ENCODE measurements at places on chromosomes 1 and 21.

- no peak for DNase-seq
Observed at GRCh38 chr1:82366689-82367088, 566.0 kb downstream of the ADGRL2 start.

GRCh38 chr1:33624991-33625870 is 152.8 kb downstream of the ZSCAN20 start:
- DNase-seq = no peak

DNA sequence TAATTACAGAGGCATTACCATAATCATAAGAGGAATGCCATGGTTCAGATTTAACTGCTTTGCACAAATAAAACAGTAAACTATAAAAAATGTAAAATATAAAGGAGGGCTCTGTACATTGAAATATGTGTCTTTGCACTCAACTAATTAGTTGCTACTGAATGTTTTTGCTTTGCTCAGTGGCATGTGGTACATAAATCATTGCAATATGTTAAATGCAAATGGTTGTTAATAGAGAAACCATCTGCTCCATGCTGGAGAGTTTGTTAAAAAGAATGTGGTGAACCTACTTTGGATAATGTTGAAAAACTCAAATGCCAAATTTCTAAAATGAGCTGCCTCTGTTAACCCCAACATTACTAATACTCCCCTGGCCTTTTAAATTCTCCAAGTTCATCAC is 201.5 kb downstream of the NTNG1 start:
- DNase-seq = no peak

GRCh38 chr1:207873055-207873890 is 37.7 kb downstream of the CD34 start:
- DNase-seq = no peak

GRCh38 chr1:4853904-4854303 is 199.5 kb downstream of the AJAP1 start:
- peak; percentile 78 for DNase-seq

- DNase-seq = peak; percentile 51
Observed at GRCh38 chr1:7218210-7218832, 433.1 kb downstream of the CAMTA1 start.

DNA sequence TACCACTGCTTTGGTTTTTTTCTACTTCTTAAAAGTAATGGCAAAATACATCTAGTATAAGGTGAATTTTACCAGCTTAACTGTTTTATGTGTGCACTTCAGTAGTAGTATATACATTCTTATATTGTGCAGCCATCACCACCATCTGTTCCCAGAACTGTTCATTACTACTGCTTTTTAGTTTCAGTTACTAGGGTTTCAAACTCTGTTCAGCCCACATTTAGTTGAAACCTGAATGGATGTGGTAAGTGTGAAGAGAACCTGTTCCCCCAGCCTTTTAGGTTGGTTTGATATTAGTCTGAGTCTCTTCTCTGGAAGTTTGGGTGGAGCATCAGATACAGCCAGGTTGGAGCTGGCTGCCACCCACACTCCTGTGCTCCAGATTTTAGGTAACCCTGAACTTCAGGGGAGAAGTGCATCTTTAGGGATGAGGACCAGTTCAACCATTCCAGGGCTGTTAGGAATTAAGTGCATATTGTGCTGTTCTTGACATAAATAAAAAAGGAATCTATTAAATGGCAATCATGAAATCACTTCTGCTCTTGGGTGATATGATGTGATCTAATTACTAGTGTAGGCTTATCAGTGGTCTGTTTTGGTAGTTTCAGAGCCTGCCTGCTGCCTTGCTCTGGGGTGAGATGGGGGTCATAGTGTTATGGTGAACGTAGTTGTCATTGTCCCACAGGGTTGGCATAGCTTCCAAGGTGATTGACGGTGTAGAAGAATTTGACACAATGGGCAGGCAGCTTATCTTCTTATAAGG is 32.1 kb downstream of the URB2 start:
- no peak for DNase-seq

GRCh38 chr1:173255214-173255813 is 48.2 kb upstream of the TNFSF4 start:
- no peak for DNase-seq

DNA sequence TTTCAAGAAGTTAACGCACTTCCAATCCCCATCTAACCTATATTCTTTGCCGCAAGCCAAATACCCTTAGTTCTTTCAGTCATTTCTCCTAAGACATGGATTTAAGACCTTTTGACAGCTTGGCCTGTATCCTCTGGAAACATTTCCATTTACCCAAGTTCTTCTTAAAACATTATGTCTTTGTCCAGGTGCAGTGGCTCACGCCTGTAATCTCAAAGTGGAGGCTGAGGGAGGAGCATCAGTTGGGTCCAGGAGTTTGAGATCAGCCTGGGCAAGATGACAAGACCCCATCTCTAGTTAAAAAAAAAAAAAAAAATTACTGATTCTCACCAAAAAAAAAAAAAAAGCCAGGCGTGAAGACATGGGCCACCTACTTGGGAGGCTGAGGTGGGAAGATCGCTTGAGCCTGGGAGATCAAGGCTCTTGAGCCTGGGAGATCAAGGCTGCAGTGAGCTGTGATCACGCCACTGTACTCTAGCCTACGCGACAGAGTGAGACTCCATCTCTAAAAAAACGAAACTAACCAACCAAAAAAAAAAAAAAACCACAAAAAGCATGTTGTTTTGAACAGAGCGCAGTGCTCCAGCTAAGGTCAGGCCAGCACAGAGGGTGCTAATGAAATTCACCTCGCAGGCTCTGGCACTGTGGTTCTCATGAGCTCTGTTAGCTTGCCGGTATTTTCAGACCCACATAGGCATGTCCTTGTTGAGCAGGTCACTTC is 36.0 kb downstream of the NUAK2 start:
- DNase-seq = no peak

GRCh38 chr1:6209661-6210580 is 4.0 kb downstream of the RNF207 start:
- no peak for DNase-seq

Measured in DMS153 (cell line).